Activated naive CD8-positive, alpha-beta T cell treated with anti-CD3 and anti-CD28 coated beads for 36 hours (primary cell): ENCODE measurements at places on chromosomes 3 and 15. TPM values are rescaled to one million over a fixed set of nuclear protein-coding genes. Genes with fewer than 3 reads are reported as not detected.

GRCh38 chr3:176631165-176631564, 566.1 kb downstream of the TBL1XR1 start:
- no peak for DNase-seq

- no peak for DNase-seq
Observed at GRCh38 chr3:100682056-100682853, 27.0 kb upstream of the TFG start.

- no peak for DNase-seq
Observed at GRCh38 chr3:59116233-59116537, 66.4 kb upstream of the CFAP20DC start.

GRCh38 chr3:193883551-193883950, 252.4 kb upstream of the HES1 start:
- DNase-seq = no peak

FAM131A gene
- total RNA-seq = 2.1 TPM

GRCh38 chr3:45952456-45952855, 9.2 kb downstream of the CXCR6 start:
- no peak for DNase-seq

DLG1 gene
- 49.1 TPM for total RNA-seq

DNA sequence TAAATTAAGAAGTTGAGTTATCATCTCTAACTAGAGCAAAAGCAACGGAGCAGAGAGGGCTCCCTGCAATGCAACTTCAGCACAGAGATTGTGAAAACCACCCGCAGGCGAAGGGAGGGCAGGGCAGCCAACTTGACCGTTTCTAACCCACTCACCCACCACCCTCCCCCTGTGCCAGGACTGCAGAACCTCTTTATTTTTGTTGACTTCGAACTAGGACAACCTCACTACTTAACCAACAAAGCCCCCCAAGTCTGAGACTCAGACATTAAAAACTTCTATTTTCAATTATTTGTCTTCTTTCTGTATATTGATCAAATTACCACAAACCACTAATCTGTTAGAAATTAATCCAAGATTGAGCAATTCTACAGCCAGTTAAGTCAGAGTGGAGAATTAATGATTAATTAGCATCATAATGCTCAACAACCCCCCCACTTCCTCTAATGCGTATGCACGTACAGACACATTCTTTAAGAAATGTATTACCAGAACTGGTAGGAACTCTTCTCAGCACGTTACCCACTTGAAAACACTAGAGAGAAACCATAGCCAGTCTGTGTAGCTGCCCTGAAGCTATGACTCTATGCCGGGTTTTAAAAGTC, 2.0 kb downstream of the MGLL start:
- DNase-seq = no peak

GRCh38 chr3:73432023-73432705, 192.6 kb downstream of the PDZRN3 start:
- DNase-seq = no peak

DNA sequence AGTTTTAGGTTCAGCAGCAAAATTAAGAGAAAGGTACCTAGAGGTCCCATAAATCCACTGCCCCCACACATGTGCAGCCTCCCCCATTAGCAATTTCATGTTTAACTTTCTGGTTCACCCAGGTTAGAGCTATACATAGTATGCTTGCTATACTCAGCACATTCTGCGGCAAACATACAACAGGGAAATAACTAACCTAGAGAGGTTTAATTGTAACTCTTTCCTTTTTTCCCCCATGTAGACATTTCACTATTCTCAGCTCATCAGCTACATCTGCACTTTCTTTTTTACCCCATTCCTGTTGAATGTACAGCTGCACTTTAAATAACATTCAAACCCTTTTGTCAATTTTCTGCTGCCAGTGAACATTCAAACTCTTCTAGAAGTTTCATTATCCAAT, 21.1 kb downstream of the TFRC start:
- DNase-seq = no peak

DNA sequence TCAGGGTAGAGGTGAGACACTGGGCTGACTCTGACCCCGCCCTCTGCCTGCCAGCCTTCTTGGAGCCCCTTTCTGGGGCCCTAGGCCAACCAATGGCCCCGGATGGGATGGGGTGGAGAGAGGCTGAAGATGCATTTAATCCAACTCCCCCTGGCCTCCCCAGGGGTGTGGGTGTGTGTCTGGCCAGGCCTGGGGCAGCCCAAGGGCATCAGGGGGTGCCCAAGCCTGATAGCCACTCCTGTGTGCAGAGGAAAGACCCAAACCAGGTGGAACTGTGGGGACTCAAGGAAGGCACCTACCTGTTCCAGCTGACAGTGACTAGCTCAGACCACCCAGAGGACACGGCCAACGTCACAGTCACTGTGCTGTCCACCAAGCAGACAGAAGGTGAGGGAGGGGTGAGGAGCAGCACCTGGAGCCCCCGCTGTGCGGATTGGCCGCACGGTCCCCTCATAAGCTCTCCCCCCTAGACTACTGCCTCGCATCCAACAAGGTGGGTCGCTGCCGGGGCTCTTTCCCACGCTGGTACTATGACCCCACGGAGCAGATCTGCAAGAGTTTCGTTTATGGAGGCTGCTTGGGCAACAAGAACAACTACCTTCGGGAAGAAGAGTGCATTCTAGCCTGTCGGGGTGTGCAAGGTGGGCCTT, 9.5 kb downstream of the SPINT1 start:
- DNase-seq = no peak

DNA sequence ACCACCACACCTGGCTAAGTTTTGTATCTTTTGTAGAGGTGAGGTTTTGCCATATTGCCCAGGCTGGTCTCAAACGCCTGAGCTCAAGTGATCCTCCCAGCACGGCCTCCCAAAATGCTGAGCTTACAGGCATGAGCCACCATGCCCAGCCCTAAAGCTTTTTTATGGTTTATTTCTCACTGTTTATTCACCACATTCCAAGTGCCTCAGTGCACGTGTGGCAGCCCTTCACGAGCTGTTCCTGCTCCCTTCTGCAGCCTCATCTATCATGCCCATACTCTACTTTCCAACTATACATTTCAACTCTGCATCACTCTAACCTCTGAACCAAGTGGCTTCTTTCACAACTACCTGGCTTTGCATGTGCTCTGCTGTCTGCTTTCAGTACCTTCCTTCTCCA, 17.9 kb upstream of the OSBPL11 start:
- no peak for DNase-seq

DNA sequence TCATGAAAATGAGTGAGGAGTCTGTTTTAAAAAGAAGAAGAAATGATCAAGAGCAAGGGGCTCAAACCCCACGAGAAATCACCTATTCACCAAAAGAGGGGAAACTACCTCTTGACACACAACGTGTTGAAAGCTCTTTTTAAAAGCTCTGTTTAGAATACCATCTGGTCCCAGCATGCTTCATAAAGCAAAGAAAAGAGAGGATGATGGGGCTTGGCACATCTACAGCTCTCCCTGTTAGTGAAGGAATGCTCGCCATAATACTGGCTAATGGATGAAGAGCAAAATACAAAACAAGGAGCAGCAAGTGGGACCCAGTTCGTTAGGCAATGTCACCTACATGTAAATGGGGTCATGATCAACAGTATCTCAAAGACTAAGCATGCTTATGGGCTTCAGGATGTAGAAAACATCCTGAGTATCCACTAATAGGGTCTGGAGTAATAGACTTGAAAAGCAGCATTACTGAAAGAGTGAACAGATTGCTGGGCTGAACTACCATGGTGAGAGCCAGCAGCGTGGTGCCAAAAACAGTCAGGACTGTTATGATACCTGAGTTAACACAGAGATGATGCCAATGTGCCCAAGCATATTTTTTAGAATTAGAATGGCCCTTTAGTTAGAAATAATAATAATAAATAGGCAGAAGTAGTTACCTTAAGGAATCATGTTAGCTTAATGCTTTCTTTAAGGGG, 159.7 kb upstream of the POU1F1 start:
- DNase-seq = no peak

DNA sequence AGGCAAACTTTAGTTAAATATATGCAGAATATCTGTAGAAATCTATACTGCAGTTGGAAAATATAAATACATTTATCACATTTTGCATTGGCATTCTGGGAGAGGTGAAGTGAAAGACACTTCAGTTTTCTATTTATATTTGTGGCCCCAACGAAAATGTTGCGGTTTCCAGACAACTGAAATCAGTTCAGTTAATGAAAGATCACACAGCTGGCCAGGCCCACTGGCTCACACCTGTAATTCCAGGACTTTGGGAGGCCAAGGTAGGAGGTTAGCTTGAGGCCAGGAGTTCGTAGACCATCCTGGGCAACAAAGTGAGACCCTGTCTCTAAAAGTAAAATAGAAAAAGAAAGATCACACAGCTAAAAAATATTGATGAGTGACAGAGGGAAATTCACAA, 11.9 kb upstream of the CLASP2 start:
- no peak for DNase-seq

NGRN gene
- total RNA-seq = 24.3 TPM

- DNase-seq = no peak
Observed at GRCh38 chr3:14273901-14274611, 95.4 kb downstream of the LSM3 start.

GRCh38 chr3:108085370-108085769, 5.5 kb downstream of the CD47 start:
- no peak for DNase-seq

GRCh38 chr3:111709645-111710044, 114.5 kb upstream of the ZBED2 start:
- no peak for DNase-seq

- no peak for DNase-seq
Observed at GRCh38 chr15:34206011-34206410, 3.9 kb downstream of the KATNBL1 start.

SAMD7 gene
- not detected for total RNA-seq

GRCh38 chr3:59935025-59935424, 885.2 kb upstream of the CFAP20DC start:
- DNase-seq = peak; percentile 2

STOML1 gene
- 10.6 TPM for total RNA-seq

DZIP1L gene
- 0.22 TPM for total RNA-seq

NANOGP8 gene
- not detected for total RNA-seq

- DNase-seq = no peak
Observed at GRCh38 chr3:42051384-42052131, 39.6 kb upstream of the TRAK1 start.

- DNase-seq = no peak
Observed at GRCh38 chr3:39372833-39373232, 10.3 kb upstream of the SLC25A38 start.

- DNase-seq = no peak
Observed at GRCh38 chr3:37994639-37994972, 4.0 kb downstream of the VILL start.

DNA sequence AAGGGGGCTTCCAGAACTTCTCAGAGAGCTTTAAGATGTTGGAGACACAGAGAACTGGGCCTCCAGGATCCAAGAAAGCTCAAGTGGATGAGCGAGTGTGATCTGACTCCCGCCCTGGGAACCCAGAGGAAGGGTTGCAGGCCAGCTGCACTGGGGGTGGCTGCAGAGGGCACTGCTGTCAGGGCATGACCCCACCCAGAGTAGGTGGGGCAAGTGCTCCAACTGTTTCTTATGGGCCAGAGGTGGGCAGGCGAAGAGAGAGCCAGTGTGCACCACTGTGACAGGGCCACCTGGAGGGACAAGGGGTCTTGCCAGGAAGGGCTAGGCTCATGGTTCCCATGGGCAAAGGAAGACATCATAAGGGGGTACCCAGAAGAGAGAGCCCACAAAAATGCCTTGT, 48.8 kb downstream of the EXOG start:
- no peak for DNase-seq

HYAL1 gene
- total RNA-seq = not detected

DNA sequence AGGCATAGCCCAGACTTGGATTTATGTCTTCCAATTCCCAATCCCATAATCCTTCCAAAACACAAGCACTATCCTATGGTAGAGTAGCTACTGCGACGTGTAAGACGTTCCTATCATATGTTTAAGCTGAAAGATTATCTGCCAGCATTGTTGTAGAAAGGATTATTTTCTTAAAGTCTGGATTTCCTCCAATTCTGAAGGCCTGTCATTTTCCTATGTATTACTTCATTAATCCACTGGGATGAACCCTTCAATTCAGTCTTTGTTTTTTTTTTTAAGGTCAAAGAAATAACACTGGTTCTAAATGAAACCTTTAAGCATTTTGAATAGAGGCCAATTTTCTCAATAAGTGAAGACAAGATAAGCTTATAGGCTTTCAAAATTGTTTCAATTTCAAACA, 289.0 kb downstream of the SLC9A9 start:
- DNase-seq = no peak

CCRL2 gene
- 3.1 TPM for total RNA-seq

DNA sequence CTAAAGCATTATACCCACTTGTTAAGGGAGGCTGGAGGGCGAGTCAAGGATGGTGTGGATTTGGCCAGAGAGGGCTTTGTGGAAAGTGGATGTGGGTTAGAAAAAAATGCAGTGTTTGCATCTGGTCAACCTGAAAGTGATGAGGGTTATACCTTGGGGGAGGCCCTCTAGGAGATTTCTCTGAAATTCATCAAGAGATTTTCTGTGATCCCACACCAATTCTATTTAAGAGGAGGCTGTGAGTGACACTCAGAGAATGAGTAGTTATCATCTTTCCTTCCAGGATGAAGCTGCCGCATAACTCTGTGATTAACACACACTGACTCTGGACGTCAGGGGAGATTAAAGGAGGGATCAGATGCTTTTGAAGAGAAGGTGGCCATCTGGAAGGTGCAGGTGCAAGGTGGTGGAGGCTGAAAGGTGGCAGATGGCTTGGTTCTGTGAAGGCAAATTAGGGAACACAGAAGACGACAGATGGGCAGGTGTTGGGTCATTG, 54.8 kb downstream of the ANAPC13 start:
- DNase-seq = no peak

ISLR2 gene
- total RNA-seq = not detected

IMPG2 gene
- 0.12 TPM for total RNA-seq

ZIC1 gene
- total RNA-seq = not detected

GRCh38 chr3:195384952-195385351, 57.9 kb downstream of the ACAP2 start:
- no peak for DNase-seq

GRCh38 chr3:171189394-171190080, 163.0 kb upstream of the SLC2A2 start:
- DNase-seq = no peak

GRCh38 chr3:99578339-99578970, 59.9 kb upstream of the COL8A1 start:
- no peak for DNase-seq

TIMP4 gene
- total RNA-seq = not detected

GRCh38 chr3:147518465-147518864, 109.3 kb downstream of the ZIC1 start:
- DNase-seq = no peak

DNA sequence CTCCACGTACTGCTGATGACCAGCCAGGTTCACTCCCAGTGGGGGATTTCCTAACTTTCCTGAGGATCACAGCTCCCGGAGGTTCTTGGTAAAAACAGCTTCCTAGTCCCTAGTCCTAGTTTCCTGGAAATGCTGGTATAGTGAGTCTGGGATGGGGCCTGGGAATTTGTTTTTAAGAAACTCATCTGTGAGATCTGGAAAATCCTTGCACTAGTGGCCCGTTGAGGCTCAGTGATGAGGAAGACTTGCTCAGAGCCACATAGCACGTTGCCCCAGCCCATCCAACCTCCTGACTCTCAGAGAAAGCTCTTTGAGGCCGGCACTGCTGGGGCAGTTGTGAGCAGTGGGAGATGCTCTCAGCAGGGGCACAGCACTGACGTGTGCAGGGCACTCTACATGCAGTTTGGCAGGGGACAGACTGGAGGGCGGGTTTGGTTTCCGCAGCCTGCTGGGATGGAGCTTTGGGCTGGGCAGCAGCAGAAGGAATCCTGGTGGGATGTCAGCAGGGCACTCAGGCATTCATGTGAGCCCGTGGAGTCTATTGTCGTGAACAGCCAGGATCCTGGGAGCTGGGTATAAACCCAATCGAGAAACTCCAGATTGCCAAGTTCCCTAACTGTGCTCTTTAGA, 31.6 kb downstream of the SAXO2 start:
- no peak for DNase-seq
